ENCODE measurements at places on chromosomes 5 and 9.

- no peak for DNase-seq
Measured at GRCh38 chr9:121075251-121076036, 689 bp downstream of the CNTRL start.

- peak; percentile 47 for DNase-seq
Measured at GRCh38 chr5:129852747-129853352, 51.4 kb upstream of the CHSY3 start.

DNA sequence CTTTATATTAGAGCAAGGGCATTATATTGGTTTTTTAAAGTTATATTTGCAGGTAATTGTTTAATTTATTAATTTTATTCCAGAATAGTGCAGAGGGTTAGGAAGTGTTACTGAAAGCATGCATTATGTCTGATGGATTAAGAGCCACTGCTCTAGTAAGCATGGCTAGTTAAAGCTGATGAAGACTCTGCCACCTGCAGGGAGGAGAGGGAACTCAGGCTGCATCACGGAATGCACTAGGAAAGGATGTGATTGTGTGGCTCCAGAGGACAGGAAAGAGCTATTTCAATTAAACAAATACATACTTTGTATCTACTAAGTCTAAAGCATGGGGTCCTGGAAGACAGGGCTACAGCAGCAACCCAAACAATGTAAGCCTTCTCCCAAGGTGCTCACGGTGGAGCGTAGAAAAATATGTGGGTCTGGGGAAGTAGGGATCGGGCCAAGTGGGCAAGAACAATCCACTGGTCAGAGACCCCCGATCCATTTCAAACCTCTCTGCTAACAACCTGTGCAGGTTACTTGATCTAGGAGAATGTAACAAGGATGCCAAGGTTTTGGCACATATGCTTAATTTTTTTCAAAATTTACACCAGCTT is 15.3 kb upstream of the GRXCR2 start:
- no peak for DNase-seq

DNA sequence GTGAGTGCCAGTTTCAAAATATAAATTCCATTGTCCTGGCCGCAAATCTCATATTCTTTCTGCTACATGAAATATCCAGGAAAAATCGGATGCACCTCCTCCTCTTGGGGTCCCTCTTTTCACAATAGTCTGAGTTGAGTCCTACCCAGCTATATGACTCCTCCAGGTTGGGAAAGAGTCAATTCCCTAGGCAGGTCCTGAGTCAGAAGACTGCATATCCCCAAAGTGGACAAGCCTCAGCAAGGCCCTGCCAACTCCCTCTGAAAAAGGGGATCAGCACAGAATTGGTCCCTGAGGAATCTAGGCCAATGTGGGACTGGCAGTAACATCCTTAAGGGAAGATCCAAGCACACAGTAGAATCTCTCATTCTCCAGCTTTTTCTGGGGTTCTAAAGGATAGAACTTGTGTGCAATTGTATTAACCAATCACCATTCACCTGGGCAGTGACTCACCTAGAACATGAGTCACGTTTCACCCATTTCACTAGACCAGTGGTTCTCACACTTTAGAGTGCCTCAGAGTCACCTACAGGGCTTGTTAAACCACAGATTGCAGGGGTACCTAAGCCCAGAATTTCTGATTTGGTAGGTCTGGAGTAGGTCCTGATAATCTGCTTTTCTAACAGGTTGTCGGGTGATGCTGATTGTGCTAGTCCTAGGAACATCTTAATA is 44.7 kb upstream of the TMEM215 start:
- no peak for DNase-seq

GRCh38 chr5:158056130-158056825 is 197.3 kb upstream of the CLINT1 start:
- no peak for DNase-seq

GRCh38 chr9:106945727-106946660 is 83.0 kb downstream of the ZNF462 start:
- DNase-seq: no peak

DNA sequence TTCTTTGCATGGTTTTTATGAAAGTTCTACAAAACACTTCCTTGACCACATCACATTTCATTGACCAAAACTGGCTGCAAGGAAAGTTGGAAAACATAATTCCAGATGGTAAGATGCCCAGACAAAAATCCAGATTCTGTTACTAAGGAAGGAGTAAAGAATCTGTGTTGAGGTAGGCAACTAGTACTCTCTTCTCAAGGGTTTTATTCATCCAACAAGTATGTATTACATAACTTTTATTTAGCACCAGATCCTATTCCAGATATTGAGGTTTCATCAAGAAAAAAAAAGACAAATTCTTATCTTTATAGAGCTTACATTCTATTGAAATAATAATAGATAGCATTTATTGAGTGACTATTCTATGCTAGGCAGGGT is 43.2 kb upstream of the UGCG start:
- DNase-seq: no peak

DNA sequence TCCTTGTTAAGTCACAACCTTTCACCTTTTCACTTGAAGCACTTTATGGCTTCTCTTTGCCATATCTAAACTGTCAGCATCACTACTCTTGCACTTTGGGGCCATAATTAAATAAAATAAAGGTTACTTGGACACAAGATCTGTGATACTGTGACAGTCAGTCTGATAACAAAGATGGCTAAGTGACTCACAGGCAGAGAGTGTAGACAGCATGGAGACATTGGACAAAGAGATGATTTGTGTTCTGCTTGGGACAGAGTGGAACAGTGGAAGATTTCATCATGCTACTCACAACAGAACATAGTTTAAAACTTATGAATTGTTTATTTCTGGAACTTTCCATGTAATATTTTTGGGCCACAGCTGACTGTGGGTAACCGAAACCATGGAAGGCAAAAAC is 81.7 kb upstream of the SMC5 start:
- DNase-seq: no peak

DNA sequence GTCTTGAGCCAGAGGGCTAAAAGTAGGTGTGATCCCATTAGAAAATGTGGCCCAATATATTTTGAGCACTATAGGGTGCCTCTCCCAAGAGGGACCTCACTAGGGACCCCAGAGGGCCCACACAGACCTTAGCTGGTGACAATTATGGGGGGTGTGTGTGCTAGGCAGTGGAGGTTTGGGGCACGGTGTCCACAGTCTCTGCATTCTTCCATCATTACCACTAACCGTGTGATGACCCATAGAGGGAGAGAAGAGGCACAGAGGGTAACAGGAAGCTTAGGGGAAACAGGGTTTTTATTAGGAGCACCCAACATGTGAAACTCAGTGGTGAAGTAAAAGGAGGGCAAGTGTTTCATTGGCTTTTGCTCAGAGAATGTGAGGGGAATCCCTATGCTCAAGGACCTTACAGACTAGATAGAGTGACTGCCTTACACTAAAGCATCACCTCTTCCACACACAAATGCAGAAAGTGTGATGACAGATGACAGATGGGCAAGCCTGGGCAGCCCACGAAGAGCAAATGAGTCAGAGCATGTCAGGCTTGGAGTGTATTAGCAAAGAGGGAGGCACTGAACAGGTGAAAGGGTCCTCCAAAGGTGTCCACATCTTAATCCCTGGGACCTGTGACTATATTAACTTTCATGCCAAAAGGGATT is 2.5 kb upstream of the ACTL7A start:
- DNase-seq: no peak

Measured in caudate nucleus (tissue), 63 donors.